ENCODE measurements at places on chromosomes 7 and 10. TPM values are rescaled to one million over a fixed set of nuclear protein-coding genes. Genes with fewer than 3 reads are reported as not detected.

TAS2R41 gene
- not detected for total RNA-seq

SFRP5 gene
- total RNA-seq, result not detected

FEZF1 gene
- total RNA-seq, result not detected

MMP21 gene
- not detected for total RNA-seq

GTPBP10 gene
- 27.5 TPM for total RNA-seq

C10orf105 gene
- 0.10 TPM for total RNA-seq

SUPV3L1 gene
- total RNA-seq, result 15.3 TPM

DMBT1 gene
- 0.10 TPM for total RNA-seq

LRRC18 gene
- total RNA-seq, result not detected

NKX6-2 gene
- total RNA-seq, result not detected

C7orf57 gene
- 1.4 TPM for total RNA-seq

TMEM229A gene
- not detected for total RNA-seq

ZNF239 gene
- total RNA-seq, result 2.2 TPM

PPP1R3C gene
- not detected for total RNA-seq

OR9A2 gene
- not detected for total RNA-seq

PRKCQ gene
- total RNA-seq, result not detected

PDCD11 gene
- total RNA-seq, result 15.3 TPM

CPA2 gene
- not detected for total RNA-seq

CCM2 gene
- total RNA-seq, result 75.1 TPM

MSS51 gene
- total RNA-seq, result 0.24 TPM

BNIP3 gene
- 385 TPM for total RNA-seq

PALD1 gene
- total RNA-seq, result 0.10 TPM

ECD gene
- total RNA-seq, result 29.8 TPM

SPDYE9 gene
- total RNA-seq, result not detected

FAM25C gene
- total RNA-seq, result not detected

FAM25G gene
- not detected for total RNA-seq

GPR37 gene
- 0.20 TPM for total RNA-seq

ANKRD61 gene
- 0.20 TPM for total RNA-seq

SLC26A3 gene
- total RNA-seq, result not detected

FGFR2 gene
- total RNA-seq, result 0.60 TPM

SCIN gene
- not detected for total RNA-seq

FKBP14 gene
- total RNA-seq, result 31.1 TPM

FANK1 gene
- 0.68 TPM for total RNA-seq

PSPH gene
- 82.3 TPM for total RNA-seq

PGAM2 gene
- total RNA-seq, result 0.78 TPM

SPDYE5 gene
- total RNA-seq, result not detected

RARRES2 gene
- total RNA-seq, result not detected

NYAP1 gene
- total RNA-seq, result not detected

ZNF679 gene
- not detected for total RNA-seq

MINDY4 gene
- 27.0 TPM for total RNA-seq

All from RPMI7951 (cell line).